ENCODE measurements at places on chromosomes 3 and 15.

- no peak for DNase-seq
These were observed 53.0 kb downstream of the C3orf80 start for GRCh38 chr3:160278210-160278609.

DNA sequence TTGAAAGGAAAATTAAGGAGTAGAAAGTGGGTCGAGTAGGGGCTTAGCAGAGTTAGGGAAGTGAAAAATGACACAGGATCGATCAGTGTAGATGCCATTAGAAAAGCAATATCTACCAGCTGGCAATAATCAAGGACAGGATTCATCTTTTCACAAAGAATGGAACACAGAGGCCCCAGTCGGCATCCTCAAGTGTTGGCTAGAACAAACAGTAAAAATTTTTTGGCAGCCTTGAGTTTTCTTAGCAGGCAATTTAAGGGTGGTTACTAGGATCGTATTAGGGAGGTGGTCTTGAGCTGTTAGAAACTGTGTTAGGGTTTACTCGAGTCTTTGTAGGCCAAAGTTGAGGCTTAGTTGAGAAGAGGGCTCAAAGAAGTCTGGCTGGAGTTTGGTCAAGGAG, 658.8 kb upstream of the SGO1 start:
- DNase-seq = no peak

DNA sequence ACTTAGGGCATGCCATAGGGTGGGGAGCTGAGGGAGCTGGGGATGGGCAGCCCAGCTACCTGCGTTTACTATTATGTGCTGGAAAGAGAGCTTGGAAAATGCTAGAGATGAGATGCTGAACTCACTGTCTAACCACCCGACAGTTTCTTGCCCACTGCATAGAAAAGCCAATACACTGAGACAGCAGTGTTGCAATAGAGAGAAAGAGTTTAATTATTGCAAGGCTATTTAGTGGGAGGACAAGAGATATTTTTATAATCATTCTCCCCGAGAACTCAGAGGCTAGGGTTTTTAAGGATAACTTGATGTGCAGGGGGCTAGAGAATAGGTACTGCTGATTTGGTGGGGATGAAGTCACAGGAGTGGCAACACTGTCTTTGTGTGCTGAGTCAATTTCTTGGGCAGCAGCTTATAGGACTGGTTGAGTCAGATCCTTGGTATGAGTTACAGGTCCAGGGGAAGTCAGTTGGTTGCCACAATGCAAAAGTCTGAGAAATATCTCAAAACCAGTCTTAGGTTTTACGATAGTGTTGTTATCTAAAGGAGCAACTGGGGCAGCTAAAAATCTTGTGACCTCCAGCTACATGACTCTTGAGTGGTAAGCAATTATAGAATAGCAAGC, 205.9 kb downstream of the GABRG3 start:
- no peak for DNase-seq

DNA sequence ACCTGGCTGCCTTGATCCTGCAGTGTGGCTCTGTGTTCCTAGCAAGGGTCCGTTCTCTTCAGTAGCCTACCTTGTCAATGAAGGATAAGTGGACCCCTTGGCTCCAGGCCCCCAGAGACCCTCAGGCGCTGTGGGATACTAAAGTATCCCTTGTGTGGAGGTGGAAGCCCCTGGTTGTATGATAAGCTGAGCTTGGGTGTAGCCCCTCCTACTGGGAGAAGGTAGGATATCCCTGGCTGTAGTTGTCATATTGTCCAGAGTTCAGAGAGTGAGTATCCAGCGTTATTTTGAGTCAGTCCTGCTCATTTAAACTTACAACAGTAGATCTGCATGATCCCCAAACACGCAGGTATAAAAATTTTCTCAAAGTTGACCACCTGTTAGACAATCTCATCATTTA, 496.8 kb downstream of the CNTN4 start:
- DNase-seq = no peak

GRCh38 chr15:88707771-88708654, 69.2 kb downstream of the ISG20 start:
- no peak for DNase-seq

DNA sequence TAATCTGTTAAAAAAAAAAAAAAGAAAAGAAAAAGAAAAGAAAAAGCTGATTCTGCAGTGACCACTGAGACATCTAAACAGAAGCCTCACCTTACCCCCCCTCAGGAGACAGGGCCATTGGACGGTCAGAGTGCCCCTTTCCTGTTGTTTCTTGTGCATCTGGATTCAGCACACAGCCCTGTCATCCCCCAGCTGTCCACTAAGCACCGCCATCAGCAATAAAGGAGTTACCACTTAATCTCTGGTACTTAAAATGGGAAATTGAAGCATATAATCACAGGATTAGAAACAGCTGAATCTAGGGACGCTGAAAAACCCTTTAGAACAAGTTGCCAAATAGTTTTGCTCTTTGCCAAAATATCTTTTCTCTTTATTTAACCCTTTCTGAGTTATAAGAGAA, 62.5 kb downstream of the TRIM69 start:
- DNase-seq = no peak

DNA sequence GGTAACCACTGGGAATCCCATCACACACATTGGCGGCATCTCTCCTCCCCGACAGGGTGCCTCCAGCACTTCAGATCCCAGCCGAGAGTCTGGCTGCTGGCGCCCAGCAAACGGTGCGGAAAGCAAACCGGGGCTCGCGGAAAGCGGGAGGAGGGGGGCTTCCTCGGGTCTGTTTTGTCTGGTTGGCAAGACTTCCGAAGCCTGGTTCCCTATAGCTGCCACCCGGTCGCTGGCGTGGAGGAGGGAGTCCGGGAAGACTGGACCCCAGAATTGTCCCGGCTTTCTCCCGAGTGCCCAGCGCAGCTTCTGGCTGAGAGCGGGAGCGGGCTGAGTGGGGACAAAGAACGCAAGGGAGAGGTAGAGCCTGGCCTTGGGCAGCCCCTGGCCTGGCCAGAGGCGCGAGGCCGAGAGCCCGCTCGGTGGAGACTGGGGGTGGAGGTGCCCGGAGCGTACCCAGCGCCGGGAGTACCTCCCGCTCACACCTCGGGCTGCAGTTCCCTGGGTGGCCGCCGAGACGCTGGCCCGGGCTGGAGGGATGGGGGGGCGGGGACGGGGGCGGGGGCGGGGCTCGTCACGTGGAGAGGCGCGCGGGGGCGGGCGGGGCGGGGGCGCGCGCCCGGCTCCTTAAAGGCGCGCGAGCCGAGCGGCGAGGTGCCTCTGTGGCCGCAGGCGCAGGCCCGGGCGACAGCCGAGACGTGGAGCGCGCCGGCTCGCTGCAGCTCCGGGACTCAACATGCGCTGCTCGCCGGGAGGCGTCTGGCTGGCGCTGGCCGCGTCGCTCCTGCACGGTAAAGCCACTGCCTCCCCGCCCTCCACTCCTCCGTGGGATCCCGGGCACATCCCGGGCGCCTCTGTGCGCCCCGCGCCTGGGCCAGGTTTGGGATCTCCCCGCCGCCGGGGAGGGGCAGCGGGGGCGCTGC, at the start of gene CHRNA7:
Gene CHRNA7, plus strand, starts transcription at position 654 of the 920 bp plus-strand sequence. Its CDS starts 80 bp downstream, at position 734.
- DNase-seq = no peak

GRCh38 chr3:51681453-51681852, 10.4 kb downstream of the TEX264 start:
- DNase-seq = no peak

DNA sequence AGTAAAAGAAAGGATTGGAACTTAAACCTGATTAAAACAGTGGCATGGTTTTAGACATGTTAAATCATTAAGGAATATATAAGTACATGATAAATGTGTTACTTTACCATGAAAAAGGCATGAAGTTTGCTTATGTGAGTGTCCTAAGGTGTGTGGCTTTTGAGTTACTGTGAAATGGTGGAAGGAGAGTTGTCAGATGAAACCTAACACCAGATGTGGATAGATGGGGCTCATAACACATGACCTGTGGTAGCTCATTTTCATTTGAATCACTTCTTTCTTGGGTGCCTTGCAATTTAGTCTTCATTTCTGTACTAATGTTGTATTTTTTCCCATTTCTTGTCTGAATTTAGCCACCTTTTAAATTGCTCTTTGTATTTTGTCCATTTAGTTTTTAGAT, 13.0 kb downstream of the MEF2A start:
- DNase-seq = no peak

- DNase-seq = no peak
These were observed 96.7 kb upstream of the UMPS start for GRCh38 chr3:124633524-124633923.

DNA sequence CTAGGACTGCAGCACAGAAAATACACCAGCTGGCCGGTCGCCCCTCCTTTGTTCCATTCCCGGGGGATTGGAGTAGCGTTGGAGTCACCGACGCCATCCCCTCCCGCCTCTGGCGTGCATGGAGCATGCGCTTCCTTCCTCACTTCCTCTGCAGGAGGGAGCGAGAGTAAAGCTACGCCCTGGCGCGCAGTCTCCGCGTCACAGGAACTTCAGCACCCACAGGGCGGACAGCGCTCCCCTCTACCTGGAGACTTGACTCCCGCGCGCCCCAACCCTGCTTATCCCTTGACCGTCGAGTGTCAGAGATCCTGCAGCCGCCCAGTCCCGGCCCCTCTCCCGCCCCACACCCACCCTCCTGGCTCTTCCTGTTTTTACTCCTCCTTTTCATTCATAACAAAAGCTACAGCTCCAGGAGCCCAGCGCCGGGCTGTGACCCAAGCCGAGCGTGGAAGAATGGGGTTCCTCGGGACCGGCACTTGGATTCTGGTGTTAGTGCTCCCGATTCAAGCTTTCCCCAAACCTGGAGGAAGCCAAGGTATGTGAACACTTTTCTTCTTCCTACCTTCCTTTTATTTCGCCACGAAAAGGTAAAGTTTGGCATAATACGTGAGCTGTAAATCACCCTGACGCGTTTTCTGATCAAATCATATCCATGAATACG, at the start of gene SCG3:
Gene SCG3, plus strand, starts transcription at position 201 of the 661 bp plus-strand sequence. Its CDS starts 253 bp downstream, at position 454.
- no peak for DNase-seq

DNA sequence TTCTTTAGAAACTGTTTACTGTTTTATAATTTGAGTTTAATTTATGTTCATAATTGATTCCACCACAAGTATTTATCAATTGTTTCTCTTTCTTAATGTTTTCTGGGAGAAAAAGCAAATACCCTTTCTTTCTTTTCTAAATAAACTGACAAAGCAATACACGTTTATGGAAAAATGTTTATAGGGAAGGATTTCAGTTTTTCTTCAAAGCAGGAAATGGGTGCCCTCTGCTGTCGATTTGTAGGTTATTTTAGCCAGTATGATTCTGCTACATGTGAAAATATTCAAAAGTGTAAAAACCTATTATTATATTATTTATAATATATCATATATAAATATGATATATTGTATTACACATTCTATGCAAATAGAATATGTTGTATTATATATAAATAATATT, 921.0 kb upstream of the ROBO1 start:
- DNase-seq = no peak

- DNase-seq = no peak
These were observed 45.1 kb upstream of the AMOTL2 start for GRCh38 chr3:134419214-134419959.

GRCh38 chr3:73669260-73669659, 44.5 kb upstream of the PDZRN3 start:
- DNase-seq = no peak

GRCh38 chr15:29690765-29691475, 131.3 kb downstream of the TJP1 start:
- no peak for DNase-seq

DNA sequence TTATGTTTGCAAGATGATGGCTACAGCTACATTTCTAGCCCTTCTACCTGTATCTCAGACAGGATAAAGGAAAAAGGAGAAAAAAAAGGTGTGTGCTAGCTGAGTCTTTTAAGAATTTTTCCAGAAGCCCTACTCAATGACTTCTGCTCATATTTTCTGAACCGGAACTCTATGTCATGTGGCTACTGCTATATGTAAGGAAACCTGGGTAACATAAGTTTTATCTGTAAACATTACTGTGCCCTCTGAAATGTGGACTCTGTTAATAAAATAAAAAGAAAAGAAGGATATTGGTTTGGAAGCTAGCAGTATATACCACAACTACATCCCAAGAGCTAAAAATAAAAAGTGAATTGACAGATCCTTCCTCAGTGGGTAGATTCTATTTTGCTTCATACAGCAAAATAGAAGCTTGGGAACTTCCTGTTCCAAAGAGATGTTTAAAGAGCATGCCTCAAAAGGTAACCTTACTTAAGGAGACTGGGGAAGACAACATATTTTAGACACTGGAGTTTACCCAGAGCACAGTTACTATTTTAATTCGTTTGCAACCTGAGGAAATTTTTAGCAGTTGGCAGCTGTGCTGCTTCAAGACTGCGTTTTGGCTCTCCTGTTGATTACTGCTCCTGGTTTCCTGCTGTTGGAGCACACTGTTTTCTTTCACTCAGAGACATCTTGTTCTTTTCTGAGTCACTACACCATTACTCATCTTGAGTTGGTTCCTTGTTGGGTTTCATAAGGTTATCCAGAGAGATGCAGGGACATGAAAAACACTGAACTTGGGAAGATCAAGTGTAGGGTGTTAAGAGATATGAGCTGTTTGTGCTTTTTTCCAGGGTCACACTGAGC, 280.7 kb downstream of the NFKBIZ start:
- no peak for DNase-seq

GRCh38 chr15:88493844-88494243, 26.3 kb downstream of the MRPS11 start:
- DNase-seq = no peak

- no peak for DNase-seq
These were observed 136.0 kb upstream of the RAP2B start for GRCh38 chr3:153026026-153026425.

DNA sequence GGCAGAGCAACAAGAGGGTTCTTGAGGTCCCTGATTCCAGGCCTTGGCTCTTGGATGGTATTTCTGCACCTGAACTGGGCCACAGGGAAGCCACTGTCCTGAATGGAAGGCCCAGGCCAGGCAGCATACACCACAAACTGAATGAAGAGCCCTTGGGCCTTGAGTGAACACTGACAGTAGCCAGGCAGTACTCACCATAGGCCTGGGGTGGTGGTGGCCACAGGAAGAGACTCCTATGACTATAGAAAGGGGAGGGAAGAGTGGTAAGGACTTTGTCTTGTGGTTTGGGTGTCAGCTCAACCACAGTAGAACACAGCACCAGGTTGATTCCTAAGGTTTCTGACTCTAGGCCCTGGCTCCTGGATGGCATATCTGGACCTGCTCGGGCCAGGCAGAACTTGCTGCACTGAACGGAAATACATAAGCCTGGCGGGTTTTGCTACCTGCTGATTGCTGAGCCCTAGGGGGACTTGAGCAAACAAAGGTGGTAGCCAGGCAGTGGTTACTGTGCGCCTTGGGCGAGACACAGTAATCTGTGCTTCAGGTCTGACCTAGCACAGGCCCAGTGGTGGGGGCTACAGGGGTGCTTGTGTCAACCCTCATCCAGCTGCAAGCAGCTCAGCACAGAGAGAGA, 241.4 kb downstream of the ISL2 start:
- no peak for DNase-seq
